ENCODE measurements at places on chromosomes 6 and 20.
A peak's percentile ranks its signal among the peaks of the same experiment; 100 is the strongest.

- no peaks in the 10 kb centered on the region for H3K4me1 ChIP-seq
- H3K27ac ChIP-seq: no peak overlapping the region
- no peaks in the 10 kb centered on the region for H3K36me3 ChIP-seq
- H3K4me3 ChIP-seq: no peak overlapping the region
- H3K27me3 ChIP-seq: no peaks in the 10 kb centered on the region
Observed at GRCh38 chr6:23414051-23414445, 712.0 kb upstream of the NRSN1 start.

- no peak overlapping the region for H3K4me3 ChIP-seq
- no peak for DNase-seq
- no peaks in the 10 kb centered on the region for H3K36me3 ChIP-seq
- no peaks in the 10 kb centered on the region for H3K4me1 ChIP-seq
Observed at GRCh38 chr6:97427648-97428047, 144.6 kb upstream of the MMS22L start.

- no peaks in the 10 kb centered on the region for H3K4me1 ChIP-seq
- no peak for DNase-seq
- no peak overlapping the region for H3K27ac ChIP-seq
Observed at GRCh38 chr6:4506223-4506622, 270.0 kb upstream of the CDYL start.

- peaks cover 42% of the 10 kb centered on the region for H3K36me3 ChIP-seq
- no peak overlapping the region for H3K27ac ChIP-seq
- no peaks in the 10 kb centered on the region for H3K27me3 ChIP-seq
- no peak for DNase-seq
- peaks cover 3% of the 10 kb centered on the region for H3K4me1 ChIP-seq
Observed at GRCh38 chr20:48667481-48667880, 160.3 kb downstream of the PREX1 start.

GRCh38 chr6:37779111-37779800 is 40.3 kb upstream of the ZFAND3 start:
- peaks cover 10% of the 10 kb centered on the region for H3K27me3 ChIP-seq
- H3K36me3 ChIP-seq: no peaks in the 10 kb centered on the region
- no peak overlapping the region for H3K27ac ChIP-seq
- peaks cover 12% of the 10 kb centered on the region for H3K4me1 ChIP-seq
- no peak for DNase-seq
- H3K4me3 ChIP-seq: no peak overlapping the region

DNA sequence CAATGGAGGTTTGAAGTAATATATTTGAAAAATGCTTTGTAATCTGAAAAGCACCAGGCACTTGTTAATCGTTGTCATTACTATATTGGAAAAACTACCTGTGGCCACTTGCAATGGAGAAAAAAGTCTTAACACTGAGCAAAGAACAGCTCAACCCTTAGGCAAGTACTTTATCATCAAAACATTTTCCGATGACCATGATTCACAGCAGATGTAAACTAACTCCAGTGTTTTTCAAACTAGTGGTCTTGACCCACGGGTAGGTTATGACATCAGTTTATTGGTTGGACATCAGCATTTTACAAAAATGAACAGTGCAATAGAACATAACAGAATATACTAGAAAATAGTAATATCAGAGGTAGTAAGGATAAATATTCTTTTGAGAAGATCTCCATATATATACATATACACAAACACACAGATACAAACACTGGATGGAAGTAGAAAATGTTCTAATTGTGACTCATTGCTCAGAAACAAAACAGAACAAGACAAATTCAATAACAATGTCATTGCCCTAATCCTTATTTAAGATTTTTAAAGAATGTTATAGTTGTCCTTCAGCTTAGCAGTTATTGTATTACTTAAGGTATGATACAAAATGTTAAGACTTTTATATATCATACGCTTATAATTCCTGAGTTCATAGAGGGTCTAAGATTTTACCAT is 123.0 kb downstream of the PLCB1 start:
- H3K4me1 ChIP-seq: no peaks in the 10 kb centered on the region
- DNase-seq: no peak
- no peak overlapping the region for H3K4me3 ChIP-seq
- H3K27me3 ChIP-seq: no peaks in the 10 kb centered on the region
- H3K36me3 ChIP-seq: no peaks in the 10 kb centered on the region
- no peak overlapping the region for H3K27ac ChIP-seq

DNA sequence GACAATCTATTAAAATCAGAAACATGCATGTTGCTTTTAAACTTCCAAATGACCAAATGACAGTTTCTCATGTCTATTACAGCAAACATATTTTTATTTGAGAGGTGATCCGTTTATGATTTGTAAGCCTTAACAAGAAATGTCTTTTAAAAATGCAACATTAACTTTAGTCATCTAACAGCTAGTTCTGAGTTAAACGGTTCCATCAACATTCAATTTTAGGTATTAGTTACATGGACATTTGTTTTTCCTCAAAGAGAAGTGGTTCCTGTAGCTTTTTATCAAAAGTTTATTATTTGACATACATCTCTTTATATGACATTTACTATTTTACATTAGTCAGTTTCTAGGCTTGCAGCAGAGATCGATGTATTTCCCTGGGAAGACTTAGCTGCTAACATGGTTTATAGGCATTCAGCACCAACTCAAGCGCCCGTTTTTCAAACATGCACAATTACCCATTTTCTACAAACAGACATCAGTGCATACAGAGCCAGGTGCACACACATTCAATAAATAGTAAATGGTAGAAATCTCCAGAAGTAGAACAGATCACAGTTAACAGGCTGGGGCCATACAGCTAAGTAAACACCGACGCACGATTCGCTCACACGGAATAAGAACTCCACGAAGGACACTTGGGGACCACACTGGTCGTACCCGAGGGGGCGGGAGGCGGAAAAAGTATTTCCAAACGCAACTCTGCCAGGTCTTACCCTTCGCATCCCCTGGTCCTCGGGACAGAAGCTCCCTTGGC is 882 bp downstream of the CNR1 start:
- DNase-seq: no peak
- H3K27ac ChIP-seq: no peak overlapping the region
- peak overlapping the region; percentile 43 for H3K4me3 ChIP-seq
- peaks cover 54% of the 10 kb centered on the region for H3K27me3 ChIP-seq
- peaks cover 12% of the 10 kb centered on the region for H3K4me1 ChIP-seq
- no peaks in the 10 kb centered on the region for H3K36me3 ChIP-seq

GRCh38 chr6:142725024-142725770 is 219.8 kb downstream of the HIVEP2 start:
- peaks cover 22% of the 10 kb centered on the region for H3K4me1 ChIP-seq
- H3K36me3 ChIP-seq: no peaks in the 10 kb centered on the region
- H3K27ac ChIP-seq: no peak overlapping the region
- H3K4me3 ChIP-seq: no peak overlapping the region
- H3K27me3 ChIP-seq: no peaks in the 10 kb centered on the region

- no peaks in the 10 kb centered on the region for H3K27me3 ChIP-seq
- peaks cover 54% of the 10 kb centered on the region for H3K4me1 ChIP-seq
- peak overlapping the region; percentile 55 for H3K4me3 ChIP-seq
- DNase-seq: peak; percentile 43
Observed at GRCh38 chr6:111996144-111996865, 57.6 kb upstream of the CCN6 start.

DNA sequence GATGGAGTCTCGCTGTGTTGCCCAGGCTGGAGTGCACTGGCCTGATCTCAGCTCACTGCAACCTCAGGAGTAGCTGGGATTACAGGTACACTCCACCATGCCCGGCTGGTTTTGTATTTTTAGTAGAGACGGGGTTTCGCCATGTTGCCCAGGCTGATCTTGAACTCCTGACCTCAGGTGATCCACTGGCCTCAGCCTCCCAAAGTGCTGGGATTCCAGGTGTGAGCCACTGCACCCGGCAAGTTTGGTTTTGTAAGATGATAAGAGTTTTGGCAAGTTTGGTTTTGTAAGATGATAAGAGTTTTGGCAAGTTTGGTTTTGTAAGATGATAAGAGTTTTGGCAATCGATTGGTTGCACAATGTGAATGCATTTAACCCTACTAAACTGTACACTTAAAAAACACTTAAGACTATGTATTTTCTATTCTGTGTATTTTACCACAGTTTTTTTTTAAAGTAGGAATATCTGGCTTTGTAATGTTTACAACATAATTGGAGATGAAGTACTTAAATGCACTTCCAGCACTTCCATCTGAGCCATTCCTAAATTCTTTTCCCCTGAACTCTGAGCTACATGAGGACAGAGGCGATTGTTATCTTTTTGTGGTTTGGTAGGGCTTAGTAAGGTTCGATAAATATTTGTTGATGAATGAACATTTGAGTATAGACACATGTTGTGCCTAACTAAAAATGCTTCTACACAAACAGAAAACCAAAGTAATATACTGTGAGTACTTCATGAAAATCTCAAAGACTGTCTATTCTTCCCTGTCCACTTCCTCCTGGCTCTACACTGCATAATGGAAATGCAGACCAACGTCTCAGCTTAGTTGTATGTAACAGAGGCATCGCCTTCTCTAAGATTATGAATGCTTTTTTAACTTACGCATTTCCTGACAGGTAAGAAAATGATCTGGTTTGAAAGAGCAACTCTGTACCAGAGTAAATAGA is 18.8 kb downstream of the SAMHD1 start:
- peaks cover 50% of the 10 kb centered on the region for H3K4me1 ChIP-seq
- DNase-seq: no peak
- no peaks in the 10 kb centered on the region for H3K27me3 ChIP-seq
- H3K36me3 ChIP-seq: peaks cover 58% of the 10 kb centered on the region

DNA sequence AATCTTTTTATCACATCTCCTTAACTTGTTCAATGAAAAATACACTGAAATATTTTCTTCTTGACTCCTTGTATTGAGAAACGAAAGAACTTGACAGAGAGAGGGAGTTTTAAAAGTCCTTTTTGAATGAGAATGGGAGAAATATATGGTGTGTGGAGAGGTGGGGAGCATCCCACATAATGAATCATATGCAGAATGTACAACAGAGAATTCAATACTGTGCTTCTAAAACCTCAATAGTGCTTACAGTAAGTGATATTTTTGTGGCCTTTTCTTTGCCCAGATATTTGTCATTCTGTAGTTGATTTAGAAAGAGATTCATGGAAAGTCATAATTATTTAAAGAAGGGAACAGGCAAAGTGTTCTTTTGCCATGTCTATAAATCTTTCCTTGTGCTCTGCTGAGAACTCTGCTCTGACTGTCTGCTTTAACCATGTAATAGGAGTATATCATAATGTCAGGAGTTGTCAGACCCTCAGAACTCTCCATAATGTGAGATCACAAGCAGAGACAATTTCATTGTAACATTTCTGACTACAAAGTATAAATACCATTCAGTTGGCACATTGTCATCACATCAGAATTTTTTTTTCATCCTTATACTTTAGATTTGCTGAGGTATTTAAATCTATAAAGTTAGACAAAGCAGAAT is 32.8 kb upstream of the HS3ST5 start:
- no peaks in the 10 kb centered on the region for H3K36me3 ChIP-seq
- H3K4me3 ChIP-seq: no peak overlapping the region
- H3K4me1 ChIP-seq: no peaks in the 10 kb centered on the region
- no peak for DNase-seq
- H3K27ac ChIP-seq: no peak overlapping the region

DNA sequence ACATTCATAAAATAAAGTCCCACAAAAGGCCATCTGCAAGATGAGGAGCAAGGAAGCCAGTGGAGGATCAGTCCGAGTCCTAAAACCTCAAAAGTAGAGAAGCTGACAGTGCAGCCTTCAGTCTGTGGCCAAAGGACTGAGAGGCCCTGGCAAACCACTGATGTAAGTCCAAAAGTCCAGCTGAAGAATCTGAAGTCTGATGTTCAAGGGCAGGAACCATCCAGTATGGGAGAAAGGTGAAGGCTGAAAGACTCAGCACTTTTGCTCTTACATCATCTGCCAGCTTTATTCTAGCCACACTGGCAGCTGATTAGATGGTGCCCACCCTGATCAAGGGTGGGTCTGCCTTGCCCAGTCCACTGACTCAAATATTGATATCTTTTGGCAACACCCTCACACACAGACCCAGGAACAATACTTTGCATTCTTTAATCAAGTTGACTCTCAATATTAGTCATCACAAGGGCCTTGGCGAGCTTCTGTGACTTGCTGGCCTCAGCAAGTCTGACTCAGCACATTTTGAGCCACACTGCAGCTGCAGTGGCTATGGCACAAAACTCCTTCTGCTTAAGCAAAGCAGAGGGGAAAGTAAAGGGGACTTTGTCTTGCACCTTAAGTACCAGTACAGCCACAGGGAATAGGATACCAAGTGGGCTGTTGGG is 1370.3 kb upstream of the CITED2 start:
- H3K4me1 ChIP-seq: no peaks in the 10 kb centered on the region
- no peak overlapping the region for H3K4me3 ChIP-seq
- H3K36me3 ChIP-seq: no peaks in the 10 kb centered on the region
- peak; percentile 2 for DNase-seq

DNA sequence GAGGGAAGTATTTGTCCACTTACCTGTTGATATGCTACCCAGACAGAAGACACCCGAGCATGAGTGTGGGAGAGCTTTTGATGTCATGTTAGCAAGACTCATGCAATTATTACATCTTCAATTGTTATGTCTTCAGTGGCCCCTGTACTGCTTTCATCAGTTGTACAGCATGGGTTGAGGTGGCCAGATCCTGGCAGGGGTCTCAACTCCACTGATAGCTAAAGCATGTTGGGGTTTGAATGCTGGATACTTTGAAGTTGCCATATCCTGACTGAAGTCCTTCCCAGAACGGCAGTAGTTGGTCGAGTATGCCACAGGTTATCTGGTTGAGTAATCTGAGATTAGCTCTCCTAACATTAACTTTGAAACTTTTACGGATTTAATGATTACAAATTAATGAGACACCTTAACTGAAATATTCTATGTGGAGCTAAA is 46.7 kb downstream of the LRRN4 start:
- H3K36me3 ChIP-seq: peaks cover 31% of the 10 kb centered on the region
- peak overlapping the region; percentile 94 for H3K4me3 ChIP-seq
- peaks cover 30% of the 10 kb centered on the region for H3K4me1 ChIP-seq

DNA sequence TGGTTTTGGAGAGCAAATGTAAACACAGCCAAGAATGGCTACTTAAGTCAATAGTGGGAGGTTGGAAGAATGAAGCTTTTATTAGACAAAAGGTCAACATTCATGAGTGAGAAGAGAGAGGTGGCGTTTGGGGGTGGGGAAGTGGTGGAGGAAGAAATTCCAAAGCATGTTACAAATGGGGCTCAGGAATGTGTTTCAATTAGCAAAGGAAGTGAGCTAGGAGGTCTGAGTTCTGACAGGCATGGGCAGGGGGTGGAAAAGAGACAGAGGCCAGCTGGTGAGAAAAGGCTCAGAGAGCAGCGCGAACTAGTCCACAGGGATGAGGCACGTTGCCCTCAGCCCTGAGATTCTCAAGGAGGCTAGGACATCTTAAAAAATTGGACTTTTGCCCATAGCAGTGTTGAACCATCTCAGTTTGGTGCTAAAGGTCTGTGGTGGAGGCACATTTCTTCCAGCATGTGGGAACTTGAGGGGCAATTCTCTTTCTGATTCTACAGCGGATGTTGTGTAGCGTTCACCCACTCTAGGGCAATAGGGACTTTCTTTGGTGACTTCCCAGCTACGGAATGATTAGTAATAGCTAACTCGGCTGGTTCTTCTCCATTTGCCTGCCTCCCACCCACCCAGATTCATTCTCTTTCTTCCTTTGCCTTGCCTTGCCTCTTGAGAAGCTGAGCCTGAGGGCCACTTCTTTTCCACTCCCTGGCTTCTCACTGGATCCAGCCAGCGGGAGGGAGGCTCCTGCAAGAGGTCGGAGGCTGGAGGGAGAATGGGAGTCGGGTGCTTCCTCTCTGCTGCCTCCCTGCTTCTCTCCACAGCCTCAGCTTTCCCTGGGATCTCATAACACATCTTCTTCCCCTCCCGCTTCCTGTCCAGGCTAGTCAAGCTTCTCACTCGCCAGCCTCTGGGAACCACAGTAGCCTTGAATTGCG is 45.1 kb upstream of the NEDD9 start:
- H3K36me3 ChIP-seq: peaks cover 20% of the 10 kb centered on the region
- peaks cover 45% of the 10 kb centered on the region for H3K4me1 ChIP-seq
- peak overlapping the region; percentile 39 for H3K4me3 ChIP-seq
- DNase-seq: peak; percentile 48

GRCh38 chr6:130202782-130203181 is 20.0 kb downstream of the SAMD3 start:
- H3K4me1 ChIP-seq: peaks cover 46% of the 10 kb centered on the region
- peak; percentile 64 for DNase-seq
- no peaks in the 10 kb centered on the region for H3K27me3 ChIP-seq
- H3K4me3 ChIP-seq: peak overlapping the region; percentile 30
